ENCODE measurements at places on chromosomes 12 and 14.

DNA sequence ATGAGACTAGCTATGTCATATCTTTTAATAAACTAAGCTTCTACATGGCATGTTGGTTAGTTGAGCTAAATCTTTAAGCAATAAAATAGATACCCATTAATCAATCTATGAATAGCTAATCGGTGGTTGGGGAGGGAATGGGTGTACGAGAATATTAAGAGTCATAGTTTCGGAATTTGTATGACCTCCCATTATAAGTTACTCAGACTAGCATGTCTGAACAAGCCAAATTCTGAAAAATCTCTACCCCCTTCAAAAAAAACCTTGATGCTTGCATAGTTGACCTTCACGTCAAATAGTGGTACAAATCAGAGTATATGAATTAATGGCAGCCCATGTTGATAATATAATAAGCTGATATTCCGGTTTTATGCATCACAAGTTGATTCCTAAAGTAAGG, 60.0 kb downstream of the PLEKHG7 start:
- no peak for DNase-seq

GRCh38 chr12:57726151-57726883, 12.2 kb downstream of the AGAP2 start:
- peak; percentile 64 for DNase-seq

DNA sequence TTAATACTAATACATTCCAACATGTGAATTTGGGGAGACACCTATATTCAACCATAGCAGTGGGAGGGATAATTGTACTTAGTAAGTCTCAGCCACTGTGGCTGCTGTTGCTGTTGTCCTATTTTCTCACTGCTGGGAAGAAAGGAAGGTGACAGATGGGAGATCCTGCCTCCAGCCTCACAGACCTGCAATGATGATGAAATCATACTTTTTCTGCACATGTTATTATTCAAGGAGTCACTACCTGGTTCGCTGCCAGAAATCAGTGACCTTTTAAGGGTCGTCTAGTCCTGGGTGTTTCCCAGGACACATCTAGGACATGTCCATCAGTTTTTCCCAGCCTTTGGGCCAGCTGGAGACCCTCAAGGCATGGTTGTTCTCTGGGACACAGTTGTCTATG, 106.2 kb upstream of the RPH3A start:
- peak; percentile 84 for DNase-seq

- DNase-seq: no peak
These were observed 86.9 kb upstream of the FLRT2 start for GRCh38 chr14:85442996-85443395.

DNA sequence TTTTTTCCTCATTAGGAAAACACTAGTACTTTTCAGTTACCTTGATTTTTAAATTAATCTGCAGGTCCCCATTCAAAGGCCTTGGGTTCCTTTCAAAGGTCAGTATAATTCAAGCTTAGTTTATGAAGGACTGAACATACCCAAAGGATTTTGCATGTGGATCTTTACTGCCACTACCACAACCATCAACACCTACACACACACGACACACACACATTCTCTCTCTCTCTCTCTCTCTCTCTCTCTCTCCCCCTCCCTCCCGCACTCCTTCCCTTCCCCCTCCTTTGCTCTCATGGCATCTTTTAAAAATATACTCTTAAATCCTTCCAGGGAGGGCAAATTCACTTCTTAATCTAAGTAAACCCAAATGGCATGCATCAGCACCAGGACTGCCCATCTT, 28.8 kb downstream of the HIF1A start:
- DNase-seq: no peak

GRCh38 chr12:47903927-47904712, 674 bp downstream of the VDR start:
- DNase-seq: no peak

- no peak for DNase-seq
These were observed 18.7 kb downstream of the POLE start for GRCh38 chr12:132668191-132669088.

- no peak for DNase-seq
These were observed 98.9 kb downstream of the RFLNA start for GRCh38 chr12:124393831-124394230.

DNA sequence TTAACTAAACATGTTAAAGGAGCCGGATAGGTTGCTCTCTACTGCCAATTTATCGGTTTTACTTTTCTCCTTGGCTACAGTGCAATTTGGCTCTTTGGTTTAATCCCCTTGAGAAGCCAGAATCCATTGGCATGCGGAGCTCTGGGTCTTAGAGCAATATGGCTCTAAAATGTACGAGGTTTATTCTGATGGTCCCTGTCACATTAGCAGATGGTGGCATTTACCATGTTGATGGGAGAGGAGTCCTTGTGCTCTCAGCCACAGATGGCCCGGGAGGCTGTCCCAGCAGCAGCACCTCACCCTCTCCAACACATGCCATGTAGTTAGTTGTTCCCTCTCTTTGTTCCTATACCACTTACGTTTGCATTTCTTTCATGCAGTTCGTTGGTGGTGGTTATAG, 179.7 kb downstream of the RGS6 start:
- DNase-seq: peak; percentile 94

DNA sequence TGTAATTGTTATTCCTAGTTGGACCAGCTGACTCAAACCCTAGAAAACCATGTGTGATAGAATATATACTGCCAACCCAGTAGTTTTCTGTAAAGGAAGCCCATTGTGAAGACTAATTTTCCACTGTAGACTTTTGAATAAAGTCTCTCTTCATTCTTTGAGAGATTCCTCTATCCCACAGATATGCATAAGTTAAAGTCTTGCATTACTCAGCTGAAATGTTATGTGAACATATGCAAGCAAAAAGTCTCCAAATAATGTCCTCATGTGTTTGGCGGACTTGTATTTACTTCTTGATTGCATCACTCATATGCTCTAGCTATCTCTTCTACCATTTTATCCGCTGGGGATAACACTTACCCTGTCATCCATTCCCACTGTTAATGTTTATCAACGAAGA, 35.1 kb upstream of the OTOGL start:
- DNase-seq: no peak

DNA sequence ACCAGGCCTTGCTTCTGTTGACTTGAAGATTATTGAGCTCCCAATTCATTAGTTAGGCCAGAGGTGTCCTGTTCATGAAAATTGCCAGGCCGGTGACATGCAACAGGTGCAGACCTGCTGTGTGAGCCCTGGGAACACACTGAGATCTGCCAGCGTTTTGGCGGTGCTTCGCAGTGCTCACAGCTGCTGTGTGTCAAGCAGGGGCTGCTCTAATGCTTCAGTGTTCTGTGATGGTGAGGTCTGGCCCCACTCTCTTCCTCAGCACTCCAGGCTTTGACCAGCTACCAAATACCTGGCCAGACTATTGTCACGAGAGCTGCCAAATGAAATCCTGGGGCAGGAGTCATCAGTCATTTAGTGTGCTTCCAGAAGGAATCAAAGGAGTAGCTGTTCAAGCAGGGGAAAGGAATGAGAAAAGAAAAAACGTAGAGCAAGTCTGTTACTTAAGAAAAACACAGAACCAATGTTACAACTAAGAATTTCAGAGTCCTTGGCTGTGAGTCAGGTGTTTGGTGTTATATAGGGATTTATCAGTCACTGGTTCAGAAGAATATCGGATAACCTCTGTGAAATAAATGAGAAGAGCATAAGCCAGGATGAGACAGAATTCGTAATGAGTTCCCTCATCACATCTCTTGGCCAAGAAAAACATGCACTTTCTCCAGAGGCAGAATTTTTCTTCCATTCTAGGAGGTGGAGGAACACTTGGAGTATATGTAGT, 150.8 kb downstream of the FBXL14 start:
- DNase-seq: peak; percentile 45

DNA sequence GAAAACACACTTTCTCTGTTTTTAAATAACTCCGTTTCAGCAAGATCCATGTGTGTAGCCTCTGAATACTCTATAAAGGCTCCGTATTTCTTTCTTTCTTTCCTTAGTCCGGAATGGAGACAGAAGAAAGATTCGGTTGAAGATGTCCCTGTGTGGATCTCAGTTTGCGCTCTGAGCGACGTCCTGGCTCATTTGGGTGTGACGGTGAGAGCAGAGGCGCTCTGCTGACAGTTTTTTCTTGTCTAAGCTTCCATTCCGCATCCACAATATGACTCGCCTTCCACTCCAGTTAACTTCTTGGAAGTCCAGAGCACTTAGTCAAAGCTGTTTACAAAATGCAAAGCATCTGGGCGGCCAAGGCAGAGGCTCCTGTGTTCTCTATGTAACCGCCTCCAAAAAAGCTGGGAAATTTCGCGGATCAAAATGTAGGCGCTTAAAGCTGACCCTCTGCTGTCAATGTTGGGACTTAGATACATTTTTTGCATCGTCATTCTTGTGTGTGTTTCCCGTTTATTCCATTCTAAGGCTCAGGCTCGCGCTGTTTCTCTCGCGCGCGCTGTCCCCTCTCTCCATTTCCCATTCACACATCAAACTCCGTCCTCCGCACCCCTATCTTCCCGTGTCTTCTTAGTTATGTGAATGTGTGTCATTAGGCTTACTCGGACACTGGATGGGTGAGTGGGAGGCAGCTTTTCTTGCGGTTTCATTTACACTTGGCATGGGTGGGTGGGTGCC, 880 bp upstream of the FLRT2 start:
- no peak for DNase-seq

GRCh38 chr12:105409801-105410471, 79.4 kb downstream of the C12orf75 start:
- DNase-seq: no peak

GRCh38 chr12:75814851-75815754, 216.5 kb downstream of the PHLDA1 start:
- no peak for DNase-seq

DNA sequence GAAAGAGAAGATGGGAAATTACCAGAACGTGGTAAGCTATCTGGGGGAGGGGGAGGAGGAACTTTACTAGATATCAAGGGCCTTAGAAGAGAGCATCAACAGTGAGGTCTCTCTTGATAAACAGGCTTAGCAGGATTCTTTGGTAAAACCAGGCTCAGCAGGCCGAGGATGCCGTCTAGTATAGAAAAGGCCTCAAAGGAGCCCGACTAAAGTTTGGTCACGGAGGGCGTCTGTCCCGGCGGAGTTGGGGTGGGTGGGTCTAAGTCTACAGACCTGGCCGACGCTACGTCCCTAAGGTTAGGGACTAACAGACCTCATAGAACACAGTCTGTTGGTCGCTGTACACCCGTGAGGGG, 538 bp upstream of the TIGAR start:
- DNase-seq: no peak

DNA sequence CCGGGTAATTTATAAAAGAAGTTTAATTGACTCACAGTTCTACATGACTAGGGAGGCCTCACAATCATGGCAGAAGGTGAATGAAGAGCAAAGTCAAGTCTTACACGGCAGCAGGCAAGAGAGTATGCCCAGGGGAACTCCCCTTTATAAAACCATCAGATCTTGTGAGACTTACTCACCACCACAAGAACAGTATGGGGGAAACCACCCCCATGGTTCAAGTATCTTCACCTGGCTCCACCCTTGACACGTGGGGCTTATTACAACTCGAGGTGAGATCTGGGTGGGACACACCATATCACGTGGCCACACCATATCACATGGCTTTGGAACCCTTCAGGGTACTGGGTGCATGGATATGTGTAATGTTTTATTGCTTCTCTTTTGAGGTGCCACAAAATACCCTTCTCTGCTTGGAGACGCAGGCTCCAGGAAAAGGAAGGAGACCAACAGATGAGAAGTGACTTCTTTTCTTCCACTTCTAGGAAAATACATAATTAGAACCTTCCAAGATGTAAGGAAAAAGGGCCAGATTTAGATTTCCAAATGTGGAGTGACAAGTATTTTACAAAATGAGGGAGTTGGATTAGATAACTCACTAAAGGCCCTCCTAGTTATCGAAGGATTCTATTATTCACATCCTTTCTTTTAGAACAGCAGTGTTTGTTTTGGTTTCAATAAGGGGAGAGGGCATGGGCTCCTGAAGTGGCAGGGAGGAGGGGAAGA, 33.1 kb upstream of the ETFBKMT start:
- no peak for DNase-seq

DNA sequence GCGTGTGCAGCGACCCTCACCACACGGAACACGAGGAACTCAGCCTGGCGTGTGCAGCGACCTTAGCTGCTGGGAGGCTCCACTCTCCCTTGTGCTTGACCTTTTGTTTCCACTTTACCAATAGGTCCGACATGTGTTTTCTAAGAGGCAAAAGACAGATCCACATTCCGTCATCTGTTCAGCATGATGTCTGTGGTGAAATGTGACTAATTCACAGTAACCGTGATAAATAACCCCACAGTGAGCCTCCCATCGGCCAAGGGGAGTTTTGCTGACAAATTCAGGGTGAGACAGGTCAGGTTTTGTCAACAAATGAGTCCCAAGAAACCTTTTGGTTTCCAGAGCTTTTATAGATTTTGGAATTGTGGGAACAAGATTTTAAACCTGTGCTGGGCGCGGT, 55.9 kb downstream of the MOK start:
- DNase-seq: no peak

DNA sequence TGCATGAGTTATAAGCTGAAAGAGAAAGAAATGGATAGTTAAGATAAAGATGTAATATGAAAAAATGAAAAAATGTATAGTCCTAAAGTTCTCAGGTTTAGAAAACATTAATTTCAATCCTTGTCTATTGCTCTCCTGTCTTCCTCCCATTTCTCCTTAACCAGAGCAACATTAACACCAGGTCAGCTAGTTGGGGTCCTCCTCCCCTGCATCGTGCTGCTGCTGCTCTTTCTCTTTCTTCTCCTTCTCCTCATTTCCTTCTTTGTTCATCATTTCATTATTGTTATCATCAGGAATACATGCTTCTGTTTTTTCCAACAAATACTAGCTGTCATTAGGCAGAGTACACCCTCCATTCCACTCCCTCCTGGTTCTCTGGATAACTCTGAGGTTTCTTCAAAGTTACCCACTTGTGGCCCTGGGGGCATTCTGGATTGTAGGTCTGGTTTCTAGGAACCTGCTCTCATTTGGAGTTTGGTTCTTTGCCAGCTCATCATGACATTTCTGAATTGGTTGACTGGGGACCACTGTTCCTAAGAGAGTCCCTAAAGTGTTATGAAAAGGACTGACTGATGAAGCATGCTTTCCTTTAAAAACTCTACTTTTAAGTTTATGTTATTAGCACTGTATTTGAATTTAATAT, 17.0 kb downstream of the ACSS3 start:
- DNase-seq: no peak

- no peak for DNase-seq
These were observed 140.9 kb downstream of the ESRRB start for GRCh38 chr14:76516884-76517283.

GRCh38 chr12:123132951-123133619, 17.8 kb downstream of the PITPNM2 start:
- DNase-seq: no peak

- no peak for DNase-seq
These were observed 644.9 kb upstream of the FOXG1 start for GRCh38 chr14:28121512-28122297.

DNA sequence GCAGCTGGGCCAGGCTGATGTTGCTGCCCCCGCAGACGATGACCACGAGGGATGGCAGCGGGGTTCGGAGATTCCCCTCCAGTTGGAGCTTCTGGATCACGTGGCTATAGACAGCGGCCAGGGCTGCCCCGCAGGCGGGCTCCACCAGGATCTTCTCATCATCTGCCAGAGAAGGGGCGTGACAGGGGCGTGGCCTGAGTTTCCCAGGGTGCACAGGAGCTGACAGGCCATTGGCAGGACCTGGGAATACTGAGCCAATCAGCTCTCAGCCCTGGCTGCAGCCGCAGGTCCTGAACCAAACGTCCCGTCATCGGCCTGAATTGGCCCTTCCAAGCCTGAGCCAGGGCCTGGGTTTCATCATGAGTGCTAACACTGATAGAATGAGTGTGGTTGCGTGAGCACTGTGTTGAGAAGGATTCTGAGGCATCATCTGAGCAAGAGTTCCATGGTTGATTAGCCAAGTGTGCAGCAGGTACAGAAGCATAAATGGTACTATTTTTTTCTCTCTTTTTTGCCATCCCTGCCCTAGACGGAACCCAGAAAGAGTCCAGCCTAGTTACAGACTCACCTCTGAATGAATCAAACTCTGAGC, 10.6 kb downstream of the SDS start:
- DNase-seq: no peak
